ENCODE measurements at places on chromosomes 7 and 10.
A peak's percentile ranks its signal among the peaks of the same experiment; 100 is the strongest.

GRCh38 chr7:135673360-135673706, 11.0 kb downstream of the STMP1 start:
- no peak for DNase-seq

DNA sequence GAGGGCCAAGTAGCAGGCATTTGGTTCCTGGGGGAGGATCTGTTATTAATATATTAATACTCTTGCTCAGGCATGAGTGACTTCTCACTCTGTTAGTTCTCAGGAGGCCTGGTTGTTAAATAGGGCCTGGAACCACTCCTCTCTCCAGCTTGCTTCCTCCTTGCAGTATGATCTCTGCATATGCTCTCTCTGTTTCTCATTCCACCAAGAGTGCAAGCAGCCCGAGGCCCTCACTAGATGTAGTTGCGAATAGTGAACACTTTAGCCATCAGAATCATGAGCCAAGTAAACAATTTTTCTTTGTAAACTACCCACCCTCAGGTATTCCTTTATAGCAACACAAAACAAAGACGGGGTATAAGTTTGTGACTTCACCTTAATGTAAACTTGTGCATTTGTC, 784.3 kb downstream of the DNAJB9 start:
- DNase-seq, result no peak

DNA sequence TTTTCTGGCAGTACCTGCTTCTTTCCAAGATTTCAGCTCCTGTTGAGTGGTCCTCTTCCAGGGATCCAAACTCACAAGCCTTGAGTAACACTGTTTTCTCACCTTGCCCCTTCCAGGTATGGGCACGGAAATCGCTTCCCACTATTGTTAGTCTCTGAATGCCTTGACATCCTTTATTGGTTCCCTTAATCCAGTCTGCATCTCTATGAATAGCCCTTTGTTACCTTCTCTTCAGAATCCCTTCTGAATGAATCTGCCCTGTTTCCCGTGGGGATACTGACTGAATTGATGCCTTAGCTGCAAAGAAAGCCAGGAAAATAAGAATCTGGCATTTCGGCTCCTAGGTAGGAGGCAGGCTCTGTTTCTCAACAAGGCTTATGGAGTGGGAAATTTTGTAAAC, 467.7 kb downstream of the PLXNA4 start:
- no peak for DNase-seq

- DNase-seq, result peak; percentile 81
Observed at GRCh38 chr7:80428161-80429054, 83.5 kb downstream of the GNAT3 start.

- no peak for DNase-seq
Observed at GRCh38 chr7:36775676-36776075, 51.4 kb upstream of the AOAH start.

DNA sequence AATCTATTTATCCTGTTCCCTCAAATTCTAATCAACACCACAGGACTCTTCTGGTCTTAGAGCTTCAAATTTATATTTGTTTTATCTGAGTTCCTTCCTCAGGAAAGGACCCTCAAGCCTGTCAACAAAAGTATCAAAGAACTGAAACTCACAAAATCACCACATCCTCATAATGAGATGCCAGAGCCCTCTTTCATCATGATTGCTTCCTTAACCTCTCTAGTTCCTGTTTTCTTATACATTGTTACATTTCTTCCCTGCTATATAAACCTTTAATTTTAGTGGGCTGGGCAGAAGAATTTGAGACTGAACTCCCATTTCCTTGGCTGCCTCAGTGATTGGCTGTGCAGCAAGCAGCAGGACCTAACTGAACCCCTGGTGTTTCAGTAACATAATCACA, 189.7 kb downstream of the ZNF248 start:
- no peak for DNase-seq

- DNase-seq, result no peak
Observed at GRCh38 chr7:590731-591551, 71.3 kb upstream of the PDGFA start.

GRCh38 chr7:85222522-85222921, 35.7 kb upstream of the SEMA3D start:
- no peak for DNase-seq

DNA sequence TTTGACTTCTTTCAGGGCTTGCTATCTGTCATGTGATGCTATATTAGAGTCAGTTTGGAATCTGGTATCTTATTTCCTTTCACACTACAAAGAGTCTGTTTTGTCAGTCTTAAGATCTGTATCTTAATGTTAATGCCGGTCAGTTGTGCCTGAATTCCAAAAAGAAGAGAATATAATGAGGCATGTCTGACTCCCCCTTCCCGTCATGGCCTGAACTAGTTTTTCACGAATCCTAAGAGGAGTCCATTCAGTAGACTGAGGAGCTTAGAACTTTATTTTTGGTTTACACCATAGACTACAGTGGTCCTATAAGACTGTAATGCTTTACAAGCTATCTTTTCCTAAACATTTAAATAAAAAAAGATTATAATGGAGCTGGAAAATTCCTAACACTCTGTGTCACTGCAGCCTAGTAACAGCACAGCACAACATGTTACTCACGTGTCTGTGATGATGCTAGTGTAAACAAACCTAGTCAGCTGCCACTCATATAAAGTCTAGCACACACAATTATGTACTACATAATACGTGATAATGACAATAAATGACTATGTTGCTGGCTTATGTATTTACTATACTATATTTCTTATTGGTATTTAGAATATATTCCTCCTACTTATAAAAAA, 50.6 kb downstream of the VPS41 start:
- no peak for DNase-seq

DNA sequence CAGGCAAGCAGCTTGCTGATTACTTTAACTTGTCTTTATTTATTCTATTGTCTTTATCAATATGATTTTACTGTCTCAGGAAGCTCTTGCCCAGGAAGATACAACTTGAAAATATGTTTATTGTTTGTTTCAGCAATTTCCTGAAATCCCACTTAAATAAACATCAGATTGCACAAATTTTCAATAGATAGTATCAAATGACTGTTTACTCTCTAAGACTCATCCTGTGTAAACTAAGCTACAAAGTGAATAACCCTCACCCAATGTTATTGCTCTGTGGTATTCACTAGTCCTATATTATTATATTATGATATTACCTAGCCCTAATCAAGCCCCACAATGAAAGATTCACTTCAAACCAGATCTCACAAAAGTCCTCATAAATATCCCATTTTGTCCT, 130.4 kb upstream of the HPS1 start:
- DNase-seq, result no peak

- DNase-seq, result no peak
Observed at GRCh38 chr7:29140873-29141468, 5.4 kb downstream of the CPVL start.

- no peak for DNase-seq
Observed at GRCh38 chr10:73840056-73840402, 28.6 kb upstream of the NDST2 start.

GRCh38 chr7:21526007-21526406, 16.8 kb upstream of the DNAH11 start:
- DNase-seq, result peak; percentile 22

DNA sequence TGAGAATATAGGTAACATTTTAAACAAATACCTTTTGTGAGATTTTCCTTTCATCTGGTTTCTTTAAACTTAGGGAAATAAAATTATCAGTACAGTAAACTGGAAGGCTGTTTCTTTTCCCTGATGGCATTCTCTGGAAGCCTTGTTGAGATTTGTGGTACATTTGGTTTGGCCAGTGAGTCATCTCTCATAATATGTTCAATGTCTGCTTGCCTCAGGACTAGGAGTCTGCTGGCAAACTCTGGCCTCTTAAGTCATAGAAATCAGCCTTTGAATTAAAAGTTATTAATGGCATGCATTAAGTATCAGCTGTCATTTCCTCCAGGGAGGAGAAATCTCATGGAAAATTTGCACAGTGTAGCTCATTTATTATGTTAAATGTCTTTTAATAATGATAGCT, 316.6 kb upstream of the KIAA1217 start:
- no peak for DNase-seq

GRCh38 chr10:116385311-116385710, 42.3 kb upstream of the PNLIPRP3 start:
- no peak for DNase-seq

- DNase-seq, result no peak
Observed at GRCh38 chr7:85074016-85074415, 112.8 kb downstream of the SEMA3D start.

DNA sequence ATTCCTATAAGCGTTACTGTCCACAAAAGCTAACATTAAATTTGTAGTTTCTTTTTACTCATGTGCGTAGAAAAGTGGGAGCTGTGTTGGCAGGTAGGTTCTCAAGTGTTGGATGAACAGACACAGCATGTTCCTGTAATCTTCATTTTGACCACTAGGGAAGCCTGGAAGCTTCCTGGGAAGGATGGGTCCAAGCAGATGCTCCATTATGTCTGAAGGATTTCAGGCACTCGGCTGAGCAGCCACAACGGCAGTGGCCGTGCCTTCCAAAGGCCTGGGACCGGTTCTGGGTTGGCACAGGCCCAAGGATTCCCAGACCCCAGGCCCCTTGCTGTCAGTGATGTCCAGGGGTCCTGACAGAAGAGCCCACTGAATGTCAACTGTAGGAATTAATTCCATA, 386.3 kb downstream of the TNS3 start:
- peak; percentile 25 for DNase-seq

GRCh38 chr10:36578306-36578705, 547.1 kb upstream of the ANKRD30A start:
- DNase-seq, result no peak

- DNase-seq, result no peak
Observed at GRCh38 chr10:16449454-16449853, 12.6 kb downstream of the PTER start.

DNA sequence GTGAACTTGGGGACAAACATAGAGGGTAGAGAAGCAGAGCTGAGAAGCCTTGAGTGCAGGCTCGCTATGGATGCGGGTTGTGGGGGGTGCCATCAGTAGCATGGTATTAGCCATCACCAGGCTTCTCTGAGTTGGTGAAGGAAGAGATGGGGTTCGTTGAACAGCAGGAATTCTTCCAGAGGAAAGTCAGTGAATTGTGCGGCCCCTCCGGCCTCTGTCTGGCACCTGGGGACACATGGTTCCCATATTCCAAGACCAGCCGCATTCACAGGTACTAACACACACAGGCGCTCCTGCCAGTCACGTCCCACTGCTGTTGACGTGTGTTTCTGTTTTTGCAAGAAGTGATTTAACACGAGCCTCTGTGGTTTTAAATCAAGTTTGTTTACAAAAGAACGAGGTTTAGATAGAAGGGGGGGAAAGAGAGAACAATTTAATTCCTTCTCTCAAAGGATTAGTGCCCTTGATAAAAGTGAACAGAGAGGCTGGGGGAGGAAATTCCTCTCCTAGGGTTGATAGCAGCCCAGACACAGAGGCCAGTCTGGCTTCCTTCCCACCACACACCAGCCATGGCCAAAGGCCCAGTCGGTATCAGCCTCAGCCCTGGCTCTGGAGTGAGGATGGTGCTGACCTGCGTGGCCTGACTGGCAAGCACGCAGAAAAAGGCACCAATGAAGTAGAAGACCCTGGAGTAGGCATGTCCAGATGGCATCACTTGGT, 252.6 kb upstream of the IGFBP3 start:
- no peak for DNase-seq

DNA sequence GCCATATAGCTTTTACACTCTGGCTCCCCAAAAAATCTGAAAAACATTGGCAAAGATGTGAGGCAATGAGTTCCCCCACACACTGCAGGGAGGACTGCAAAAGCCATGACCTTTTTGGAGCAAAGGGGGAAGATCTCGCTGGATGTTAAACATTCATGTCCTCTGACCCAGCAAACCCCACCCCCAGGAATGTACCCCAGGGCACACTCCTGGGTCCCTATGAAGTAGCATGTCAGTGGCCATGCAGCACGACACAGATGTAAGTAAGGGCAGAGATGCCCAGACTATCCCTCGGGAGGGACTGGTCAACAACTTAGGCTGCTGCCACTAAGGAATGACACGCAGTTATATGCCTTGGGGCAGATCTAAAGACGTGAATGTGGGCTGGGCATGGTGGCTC, 100.6 kb downstream of the DLG5 start:
- DNase-seq, result no peak

DNA sequence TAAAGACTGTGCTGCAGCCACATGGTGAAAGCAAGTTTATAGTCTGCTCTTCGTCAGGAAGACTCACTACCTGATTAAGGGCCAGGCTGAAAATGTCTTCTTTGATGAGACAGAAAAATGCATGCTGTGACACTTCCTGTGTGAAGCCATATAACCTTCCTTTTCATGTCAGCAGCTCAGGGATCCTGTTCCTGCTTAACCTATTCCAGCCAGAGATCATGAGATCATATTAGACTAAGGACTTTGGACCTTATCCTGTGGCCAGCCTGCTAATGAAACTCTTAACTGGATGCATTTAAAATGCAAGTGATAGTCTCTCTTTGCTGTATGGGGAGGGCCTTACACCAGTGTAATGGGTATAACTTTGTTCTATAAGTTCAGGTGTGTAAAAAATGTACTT, 165.2 kb downstream of the PTEN start:
- DNase-seq, result peak; percentile 15
